ENCODE measurements at places on chromosomes 6 and 20. TPM values are rescaled to one million over a fixed set of nuclear protein-coding genes. Genes with fewer than 3 reads are reported as not detected.

IL17A gene
- total RNA-seq: not detected

DNA sequence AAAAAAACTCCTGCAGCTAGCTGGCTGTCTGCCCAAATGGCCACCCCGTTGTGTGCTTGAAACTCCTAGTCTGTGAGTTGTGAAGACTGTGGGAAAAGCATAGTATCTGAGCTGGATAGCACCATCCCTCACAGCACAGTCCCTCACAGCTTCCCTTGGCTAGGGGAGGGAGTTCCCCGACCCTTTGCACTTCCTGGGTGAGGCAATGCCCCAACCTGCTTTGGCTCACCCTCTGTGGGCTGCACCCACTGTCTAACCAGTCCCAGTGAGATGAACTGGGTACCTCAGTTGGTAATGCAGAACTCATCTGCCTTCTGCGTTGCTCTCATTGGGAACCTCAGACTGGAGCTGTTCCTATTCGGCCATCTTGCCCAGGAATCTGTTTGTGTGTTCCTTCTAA is 260.6 kb upstream of the STXBP5 start:
- H3K36me3 ChIP-seq: no peaks in the 10 kb centered on the region
- no peak for DNase-seq
- no peaks in the 10 kb centered on the region for H3K27me3 ChIP-seq

NRM gene
- 1.9 TPM for total RNA-seq

WFDC5 gene
- total RNA-seq: 0.28 TPM

DNA sequence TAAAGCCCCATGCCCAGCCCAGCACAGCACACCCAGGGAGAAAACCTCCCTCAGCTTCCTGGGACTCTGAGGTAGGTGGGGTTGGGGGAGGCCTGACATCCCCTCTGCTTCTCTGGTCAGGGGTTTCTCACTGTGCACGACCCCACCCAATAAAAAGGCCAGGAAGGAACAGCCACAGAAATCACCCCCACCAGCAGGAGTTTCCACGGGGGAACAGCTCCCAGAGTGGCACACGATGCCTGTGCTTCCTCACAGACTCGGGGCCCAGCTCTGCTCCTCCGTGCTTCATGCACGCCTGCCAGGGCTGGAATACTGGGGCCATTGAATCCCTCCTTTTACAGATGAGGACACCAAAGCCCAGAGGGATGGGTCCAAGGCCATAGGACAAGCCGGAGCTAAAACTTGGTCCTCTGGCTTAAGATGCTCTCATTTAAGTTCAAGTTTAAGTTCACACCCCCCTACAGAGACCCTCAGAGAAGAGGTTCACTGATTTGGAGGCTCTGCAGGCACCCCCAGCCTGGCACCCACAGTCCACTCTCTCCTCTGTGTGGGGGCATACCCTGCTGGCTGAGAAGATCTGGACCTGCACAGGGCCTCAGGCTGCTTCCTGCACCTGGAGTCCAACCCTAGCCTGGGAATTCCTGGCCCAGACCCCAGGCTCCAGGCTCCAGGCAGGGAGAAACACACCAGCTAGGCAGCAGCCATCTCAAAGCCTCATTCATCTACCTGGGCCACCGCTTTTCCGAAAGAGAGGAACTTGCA is 14.3 kb downstream of the ACSS1 start:
- H3K36me3 ChIP-seq: peaks cover 44% of the 10 kb centered on the region
- H3K27me3 ChIP-seq: no peaks in the 10 kb centered on the region
- no peak for DNase-seq
- peaks cover 94% of the 10 kb centered on the region for H3K4me1 ChIP-seq
- H3K27ac ChIP-seq: peak overlapping the region; percentile 33

WDR46 gene
- total RNA-seq: 31.7 TPM

DNA sequence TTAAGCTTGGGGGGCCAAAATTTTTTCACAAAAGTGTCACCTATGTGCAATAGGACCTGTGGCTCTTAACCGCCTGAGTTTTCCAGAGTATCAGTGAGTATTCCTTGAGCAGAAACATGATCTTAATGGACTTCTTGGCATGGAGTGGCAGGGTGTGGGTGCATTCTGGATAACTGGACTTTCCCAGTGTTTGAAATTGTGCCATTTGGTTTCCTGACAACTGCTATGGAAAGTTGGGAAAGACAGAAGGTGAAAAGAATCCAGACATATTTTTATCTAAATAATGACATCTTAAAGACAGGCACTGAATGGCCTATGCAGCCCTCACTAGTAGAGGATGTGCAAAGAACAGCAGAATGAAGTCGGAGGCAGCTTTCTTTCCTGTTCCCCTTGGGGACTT is 34.3 kb upstream of the ADTRP start:
- H3K36me3 ChIP-seq: no peaks in the 10 kb centered on the region
- no peak for DNase-seq
- no peaks in the 10 kb centered on the region for H3K27me3 ChIP-seq
- H3K4me1 ChIP-seq: peaks cover 10% of the 10 kb centered on the region
- no peak overlapping the region for H3K4me3 ChIP-seq
- no peak overlapping the region for H3K27ac ChIP-seq

SLC17A5 gene
- total RNA-seq: 33.4 TPM

GRCh38 chr6:168616816-168617765 is 176.1 kb downstream of the SMOC2 start:
- H3K27me3 ChIP-seq: no peaks in the 10 kb centered on the region
- no peak overlapping the region for H3K27ac ChIP-seq
- no peaks in the 10 kb centered on the region for H3K36me3 ChIP-seq
- DNase-seq: no peak
- H3K4me3 ChIP-seq: no peak overlapping the region

CLVS2 gene
- total RNA-seq: 6.4 TPM

- DNase-seq: no peak
- no peak overlapping the region for H3K4me3 ChIP-seq
- H3K4me1 ChIP-seq: no peaks in the 10 kb centered on the region
- no peaks in the 10 kb centered on the region for H3K27me3 ChIP-seq
Measured at GRCh38 chr6:90469906-90470305, 117.0 kb downstream of the MAP3K7 start.

SEMG1 gene
- total RNA-seq: not detected

MCUR1 gene
- 22.6 TPM for total RNA-seq

DNA sequence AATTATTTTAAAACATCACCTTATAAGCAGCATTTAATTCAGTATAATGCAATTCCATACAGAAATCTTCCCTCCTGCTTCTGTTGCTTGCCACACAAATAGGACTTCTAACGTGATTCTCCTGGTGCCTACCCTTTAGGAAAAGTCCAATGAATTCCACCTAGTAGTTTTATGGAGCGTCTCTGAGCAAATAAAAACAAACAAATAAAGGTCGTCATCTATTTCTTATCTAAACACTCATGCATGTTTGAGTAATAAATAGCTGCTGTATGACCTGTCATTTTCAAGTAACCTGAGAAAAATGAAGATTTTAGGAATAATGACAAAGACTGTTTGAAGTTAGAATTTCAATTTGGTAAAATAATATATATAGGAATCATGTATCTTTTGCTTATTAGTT is 102.7 kb downstream of the BMP5 start:
- H3K4me1 ChIP-seq: no peaks in the 10 kb centered on the region
- H3K27me3 ChIP-seq: no peaks in the 10 kb centered on the region
- no peak overlapping the region for H3K27ac ChIP-seq
- H3K36me3 ChIP-seq: no peaks in the 10 kb centered on the region
- no peak overlapping the region for H3K4me3 ChIP-seq
- no peak for DNase-seq

DNA sequence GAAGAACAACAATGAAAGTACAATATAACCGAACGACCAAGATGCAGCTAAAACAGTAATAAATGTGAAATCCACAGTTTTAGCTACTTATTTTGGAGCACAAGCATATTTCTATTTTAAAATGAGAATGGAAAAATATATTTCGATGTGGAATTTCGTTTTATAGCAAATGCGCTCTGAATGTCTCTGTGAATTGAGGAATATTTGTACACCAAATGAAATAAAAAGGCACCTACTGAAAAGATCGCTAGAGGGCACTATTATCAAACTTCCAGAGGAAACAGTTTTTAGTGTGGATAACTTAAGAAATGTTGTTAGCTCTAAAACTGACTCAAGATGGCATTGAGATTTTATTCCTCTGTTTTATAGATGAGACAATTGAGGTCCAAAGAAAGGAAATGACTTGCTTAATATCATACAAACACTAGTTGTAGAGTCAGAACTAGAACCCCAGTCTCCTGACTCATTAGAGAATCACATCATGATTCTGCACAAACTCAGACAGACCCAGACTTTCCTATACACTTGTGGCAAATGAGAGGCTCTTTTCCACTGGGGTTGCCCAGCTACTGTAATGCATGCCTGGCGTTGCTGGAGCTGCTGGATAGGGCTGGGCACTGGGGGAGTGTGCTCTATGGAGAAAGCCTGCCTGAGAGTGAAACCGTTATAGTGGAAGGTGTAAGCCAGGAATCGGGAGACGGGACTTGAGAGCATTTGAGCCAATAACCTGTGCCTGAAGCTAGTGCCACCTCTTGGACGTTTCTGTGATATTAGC is 51.9 kb downstream of the GCLC start:
- H3K36me3 ChIP-seq: peaks cover 4% of the 10 kb centered on the region
- H3K27me3 ChIP-seq: no peaks in the 10 kb centered on the region
- peak overlapping the region; percentile 58 for H3K27ac ChIP-seq

- no peak overlapping the region for H3K4me3 ChIP-seq
- no peak for DNase-seq
- H3K4me1 ChIP-seq: no peaks in the 10 kb centered on the region
- no peaks in the 10 kb centered on the region for H3K36me3 ChIP-seq
- H3K27ac ChIP-seq: no peak overlapping the region
- H3K27me3 ChIP-seq: no peaks in the 10 kb centered on the region
Measured at GRCh38 chr6:54291738-54292137, 16.5 kb upstream of the TINAG start.

GRCh38 chr20:43985608-43986316 is 71.1 kb downstream of the TOX2 start:
- H3K4me3 ChIP-seq: no peak overlapping the region
- no peaks in the 10 kb centered on the region for H3K27me3 ChIP-seq
- H3K36me3 ChIP-seq: no peaks in the 10 kb centered on the region
- peaks cover 9% of the 10 kb centered on the region for H3K4me1 ChIP-seq
- H3K27ac ChIP-seq: no peak overlapping the region
- DNase-seq: no peak

GRCh38 chr6:82385102-82385501 is 21.5 kb downstream of the TPBG start:
- no peak for DNase-seq
- no peak overlapping the region for H3K4me3 ChIP-seq
- no peak overlapping the region for H3K27ac ChIP-seq
- H3K27me3 ChIP-seq: no peaks in the 10 kb centered on the region

ANKRD60 gene
- total RNA-seq: not detected

AIG1 gene
- 56.5 TPM for total RNA-seq

GRCh38 chr6:24072038-24072746 is 53.8 kb upstream of the NRSN1 start:
- no peak overlapping the region for H3K4me3 ChIP-seq
- no peaks in the 10 kb centered on the region for H3K27me3 ChIP-seq
- no peaks in the 10 kb centered on the region for H3K36me3 ChIP-seq
- H3K4me1 ChIP-seq: no peaks in the 10 kb centered on the region
- no peak for DNase-seq

- H3K36me3 ChIP-seq: no peaks in the 10 kb centered on the region
- H3K4me1 ChIP-seq: peaks cover 40% of the 10 kb centered on the region
- no peak overlapping the region for H3K27ac ChIP-seq
- H3K27me3 ChIP-seq: peaks cover 54% of the 10 kb centered on the region
- peak; percentile 90 for DNase-seq
Measured at GRCh38 chr6:77466055-77466450, 2.8 kb upstream of the HTR1B start.

BIRC7 gene
- 1.4 TPM for total RNA-seq

DNA sequence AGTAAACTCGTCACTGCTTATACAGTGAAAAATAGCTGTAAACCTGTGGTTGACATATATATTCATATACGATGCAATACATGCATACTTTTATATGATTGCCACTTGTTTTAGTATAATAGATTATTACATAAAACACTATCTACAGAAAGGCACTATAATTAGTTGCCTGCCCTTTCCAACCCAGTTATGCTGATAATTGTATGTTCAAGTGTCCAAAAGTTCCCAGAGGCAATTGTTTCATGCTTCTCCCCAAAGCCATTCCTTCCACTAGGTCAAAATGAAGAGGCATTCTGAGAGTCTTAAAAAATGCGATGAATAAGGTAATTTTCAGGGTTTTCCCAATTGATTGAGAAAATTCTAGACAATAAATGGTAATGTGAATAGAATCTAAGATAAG is 434.6 kb downstream of the LMBRD1 start:
- H3K4me3 ChIP-seq: no peak overlapping the region
- no peaks in the 10 kb centered on the region for H3K4me1 ChIP-seq
- no peaks in the 10 kb centered on the region for H3K36me3 ChIP-seq

GGTLC1 gene
- total RNA-seq: not detected

GRCh38 chr20:33401921-33402369 is 626 bp upstream of the CDK5RAP1 start:
- no peaks in the 10 kb centered on the region for H3K27me3 ChIP-seq
- no peak overlapping the region for H3K27ac ChIP-seq
- H3K4me3 ChIP-seq: peak overlapping the region; percentile 80
- peaks cover 23% of the 10 kb centered on the region for H3K4me1 ChIP-seq
- H3K36me3 ChIP-seq: peaks cover 18% of the 10 kb centered on the region
- no peak for DNase-seq

GRCh38 chr6:14200047-14200446 is 82.5 kb downstream of the CD83 start:
- H3K27ac ChIP-seq: no peak overlapping the region
- H3K36me3 ChIP-seq: no peaks in the 10 kb centered on the region
- DNase-seq: no peak
- no peak overlapping the region for H3K4me3 ChIP-seq

DNA sequence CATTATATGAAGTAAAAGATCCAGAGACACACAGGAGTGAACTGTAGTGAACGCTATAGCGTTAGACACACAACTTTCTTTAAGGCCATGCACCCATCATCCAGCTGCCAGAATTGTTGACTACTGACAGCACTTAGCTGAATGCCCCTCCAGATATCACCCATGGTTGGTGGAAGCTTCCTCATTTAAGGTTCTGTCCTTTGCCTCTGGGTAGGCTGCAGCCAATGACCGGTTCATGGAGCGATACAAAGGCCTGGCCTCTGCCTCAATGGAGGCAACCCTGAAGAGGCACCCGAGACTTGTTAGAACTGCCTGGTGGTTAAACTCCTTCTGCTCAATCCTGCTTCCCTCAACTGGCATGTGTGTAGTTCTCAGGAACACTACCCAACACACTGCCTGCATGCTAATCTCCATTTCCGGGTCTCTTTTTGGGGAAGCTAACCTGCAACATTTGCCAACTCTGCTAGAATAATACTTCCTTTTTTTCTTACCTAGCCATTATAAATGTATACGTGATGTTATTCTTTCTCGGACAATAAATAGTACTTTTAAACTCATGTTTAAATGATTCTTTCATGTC is 49.8 kb upstream of the THEMIS start:
- DNase-seq: no peak
- H3K27me3 ChIP-seq: no peaks in the 10 kb centered on the region
- no peaks in the 10 kb centered on the region for H3K36me3 ChIP-seq
- H3K4me1 ChIP-seq: no peaks in the 10 kb centered on the region
- no peak overlapping the region for H3K27ac ChIP-seq

CD40 gene
- total RNA-seq: 1.6 TPM

NFATC2 gene
- 4.6 TPM for total RNA-seq

TRAPPC3L gene
- 0.33 TPM for total RNA-seq

GRCh38 chr6:22322103-22323030 is 25.5 kb upstream of the PRL start:
- H3K4me1 ChIP-seq: no peaks in the 10 kb centered on the region
- H3K4me3 ChIP-seq: no peak overlapping the region
- no peak overlapping the region for H3K27ac ChIP-seq
- H3K27me3 ChIP-seq: no peaks in the 10 kb centered on the region
- no peaks in the 10 kb centered on the region for H3K36me3 ChIP-seq
- DNase-seq: no peak

- H3K27me3 ChIP-seq: no peaks in the 10 kb centered on the region
- no peaks in the 10 kb centered on the region for H3K4me1 ChIP-seq
- no peak overlapping the region for H3K27ac ChIP-seq
- no peak for DNase-seq
- no peak overlapping the region for H3K4me3 ChIP-seq
Measured at GRCh38 chr6:9979996-9980395, 434.9 kb downstream of the TFAP2A start.

Data from spinal cord (tissue), 10 donors.